Renal cortical epithelial cell (primary cell): ENCODE measurements at places on chromosomes 7 and 10. TPM values are rescaled to one million over a fixed set of nuclear protein-coding genes. Genes with fewer than 3 reads are reported as not detected.

- DNase-seq, result no peak
Measured at GRCh38 chr7:137165241-137165640, 178.3 kb downstream of the PTN start.

GRCh38 chr10:132626019-132626760 lies 88.6 kb downstream of the INPP5A start:
- no peak for DNase-seq

DNA sequence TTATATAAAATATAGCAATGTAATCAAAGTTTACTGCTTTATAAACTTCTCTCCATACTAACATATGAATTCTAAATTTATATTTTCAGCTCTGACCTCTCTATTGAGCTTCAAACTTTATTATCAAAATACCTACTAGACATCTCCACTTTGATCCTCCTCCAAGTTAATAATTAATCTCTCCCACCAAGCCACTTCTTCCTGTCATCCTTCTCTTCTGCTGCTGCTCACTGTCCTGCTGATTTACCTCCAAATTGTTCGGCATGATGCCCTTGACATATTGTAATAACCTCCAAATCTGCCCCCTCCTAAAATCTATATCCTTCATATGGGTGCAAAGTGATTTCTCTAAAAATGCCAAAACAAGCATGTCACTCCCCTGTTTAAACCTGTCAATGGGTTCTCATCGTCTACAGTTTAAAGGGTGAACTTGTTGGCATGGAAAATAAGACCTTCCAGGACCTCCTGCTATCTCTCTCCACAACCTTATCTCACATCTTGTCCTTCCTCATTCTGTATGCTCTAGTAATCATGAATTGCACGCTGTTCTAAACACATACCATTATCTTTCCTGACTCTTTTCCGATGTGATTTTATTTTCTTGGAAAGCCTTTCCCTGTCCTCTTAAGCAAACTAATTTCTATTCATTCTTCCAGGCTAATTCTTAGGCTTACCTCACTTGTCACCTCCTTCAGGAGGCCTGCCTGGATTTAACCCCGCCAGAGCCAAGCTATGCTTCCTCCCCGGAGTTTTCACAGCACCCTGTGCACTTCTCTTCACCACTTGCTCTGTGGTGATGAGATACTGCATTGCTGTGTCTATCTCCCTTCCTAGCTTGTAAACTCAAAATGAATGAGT lies 52.1 kb upstream of the STK17A start:
- no peak for DNase-seq

- DNase-seq, result peak; percentile 4
Measured at GRCh38 chr10:28503114-28503513, 29.8 kb upstream of the WAC start.

DNA sequence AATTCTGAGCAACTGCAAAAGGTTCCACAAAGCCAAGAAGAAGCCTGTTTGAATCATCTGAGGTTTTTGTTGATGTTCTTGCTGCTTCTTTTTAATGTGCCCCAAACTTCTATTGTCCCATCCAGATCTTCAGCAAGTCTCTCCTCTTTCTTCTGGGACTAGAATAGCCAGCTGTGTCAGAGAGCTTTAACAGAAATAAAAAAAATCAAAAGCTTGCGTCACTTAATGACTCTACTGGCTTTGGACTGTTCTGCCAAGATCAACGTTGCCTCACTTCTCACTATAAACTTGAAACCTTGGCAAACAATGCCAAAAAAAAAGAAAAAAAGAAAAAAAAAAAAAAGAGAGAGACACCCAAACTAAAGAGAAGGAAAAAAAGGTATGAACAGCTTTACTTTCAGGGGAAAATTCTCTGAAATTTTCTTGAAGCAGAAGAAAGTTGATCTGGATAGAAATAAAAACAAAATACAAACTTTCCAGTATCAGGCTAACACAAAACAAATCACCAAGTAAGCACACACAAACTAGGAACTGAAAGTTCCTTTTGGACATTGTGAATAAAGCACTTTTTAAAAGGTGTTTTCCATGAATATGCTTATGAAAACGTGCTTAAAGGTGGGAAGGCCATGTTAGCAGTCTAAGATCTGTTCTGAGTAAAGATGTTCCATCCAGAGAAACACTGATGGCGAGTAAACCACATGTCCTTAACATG lies 14.8 kb downstream of the USP54 start:
- peak; percentile 86 for DNase-seq

DNA sequence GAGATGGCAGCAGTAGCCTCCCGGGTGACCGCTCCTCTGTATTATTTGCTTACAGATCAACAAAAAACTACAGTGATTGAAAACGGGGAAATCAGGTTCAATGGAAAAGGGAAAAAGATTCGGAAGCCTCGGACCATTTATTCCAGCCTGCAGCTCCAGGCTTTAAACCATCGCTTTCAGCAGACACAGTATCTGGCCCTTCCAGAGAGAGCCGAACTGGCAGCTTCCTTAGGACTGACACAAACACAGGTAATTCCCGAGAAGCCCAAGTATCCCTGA lies 2.2 kb downstream of the DLX6 start:
- DNase-seq, result no peak

DNA sequence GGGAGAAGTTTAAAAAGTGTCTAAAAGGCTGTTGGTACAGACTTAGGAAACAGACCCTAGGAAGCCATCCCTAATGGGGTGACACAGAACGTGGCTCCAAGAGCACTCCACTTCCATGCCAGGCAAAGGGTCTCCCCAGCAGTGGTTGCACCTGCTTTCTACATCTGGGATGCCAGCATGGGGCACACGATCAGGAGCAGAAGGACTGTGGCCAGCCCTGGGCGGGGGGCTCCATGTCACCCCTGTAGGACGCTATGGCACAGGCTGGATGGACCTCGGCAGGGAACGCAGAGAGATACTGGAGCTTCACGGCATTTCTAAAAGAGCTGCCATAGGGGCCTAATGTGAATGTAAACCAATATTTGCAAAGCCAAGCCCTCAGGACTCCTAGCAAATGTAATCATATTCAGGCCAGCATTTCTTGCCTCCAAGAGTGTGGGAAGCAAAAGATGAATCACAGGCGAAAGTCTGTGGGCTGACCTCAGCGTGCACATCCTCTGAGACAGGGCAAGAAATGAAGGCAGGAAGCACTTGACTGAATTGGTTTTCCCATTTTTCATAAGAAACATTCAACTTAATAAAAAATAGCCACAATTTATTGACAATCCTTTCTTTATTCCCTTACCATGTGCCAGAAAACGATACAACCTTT lies 93.9 kb downstream of the ATXN7L1 start:
- DNase-seq, result peak; percentile 49

FAM131B gene
- 1.0 and 4.2 TPM in 2 replicates for total RNA-seq

GRCh38 chr7:37729181-37729580 lies 45.6 kb downstream of the GPR141 start:
- DNase-seq, result no peak

GRCh38 chr10:19917751-19918478 lies 101.7 kb downstream of the PLXDC2 start:
- peak; percentile 75 for DNase-seq

DNA sequence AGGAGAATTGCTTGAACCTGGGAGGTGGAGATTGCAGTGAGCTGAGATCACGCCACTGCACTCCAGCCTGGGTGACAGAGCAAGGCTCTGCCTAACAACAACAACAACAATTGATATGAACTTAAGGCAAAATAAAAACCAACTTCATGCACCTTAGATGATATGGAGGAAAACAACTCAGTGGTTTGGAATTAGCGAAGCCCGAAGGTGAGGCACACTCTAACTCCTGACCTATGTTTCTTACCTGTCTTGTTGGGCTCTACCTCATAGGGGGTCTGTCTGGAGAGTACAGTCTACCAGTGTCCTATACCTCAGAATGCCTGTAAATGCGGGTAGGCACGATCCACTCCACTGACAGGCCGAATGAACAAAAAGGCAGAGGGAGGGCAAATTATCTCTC lies 24.3 kb upstream of the COBL start:
- no peak for DNase-seq

- no peak for DNase-seq
Measured at GRCh38 chr7:128880791-128881457, 18.3 kb downstream of the ATP6V1F start.

DNA sequence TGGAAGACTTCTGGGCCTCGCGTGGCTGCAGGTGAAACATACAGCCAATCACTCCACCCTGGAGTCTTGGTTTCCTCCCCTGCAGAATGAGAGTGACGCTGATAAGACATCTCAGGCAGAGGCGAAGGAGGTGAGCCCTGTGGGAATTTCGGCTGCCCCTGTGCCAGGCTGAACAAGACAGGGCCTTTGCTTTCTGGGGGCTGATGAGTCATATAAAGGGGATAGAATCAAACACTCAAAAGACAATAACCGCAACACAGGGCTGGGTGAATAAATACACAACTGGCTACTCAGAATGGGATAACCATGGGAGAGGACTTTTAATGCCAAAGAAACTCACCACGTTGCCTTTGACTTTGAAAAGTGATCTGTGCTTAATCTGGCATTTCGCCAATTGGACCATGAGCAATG lies 143.8 kb downstream of the KCNMA1 start:
- no peak for DNase-seq

GRCh38 chr7:14478834-14479510 lies 423.6 kb downstream of the DGKB start:
- DNase-seq, result no peak
